Peyer's patch (tissue), 4 donors: ENCODE measurements at places on chromosomes 2 and 18.

GRCh38 chr2:241818943-241819270, 9.9 kb downstream of the NEU4 start:
- H3K27me3 ChIP-seq: no peaks in the 10 kb centered on the region
- peaks cover 6% of the 10 kb centered on the region for H3K4me1 ChIP-seq
- H3K36me3 ChIP-seq: no peaks in the 10 kb centered on the region
- H3K27ac ChIP-seq: no peak overlapping the region

DNA sequence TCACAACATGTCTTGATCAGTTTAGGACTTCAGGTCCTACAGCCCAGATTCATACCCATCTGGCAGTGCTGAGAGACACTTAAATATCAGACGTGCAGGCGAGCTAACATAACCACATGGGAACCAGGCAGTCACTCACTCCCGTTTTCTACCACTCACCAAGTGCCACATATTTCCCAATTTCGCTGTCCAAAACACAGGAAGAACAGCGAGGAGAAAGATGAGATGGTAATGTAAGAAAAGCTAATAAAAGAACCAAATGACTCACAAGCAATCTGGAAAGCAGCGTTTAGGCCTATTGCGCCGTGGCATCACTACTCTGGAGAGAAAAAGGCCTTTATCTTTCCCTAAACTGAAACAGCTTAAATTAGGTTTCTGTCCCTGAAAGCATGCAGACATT, 647.8 kb upstream of the SLC39A10 start:
- H3K36me3 ChIP-seq: no peaks in the 10 kb centered on the region
- H3K27me3 ChIP-seq: no peaks in the 10 kb centered on the region
- no peak overlapping the region for H3K27ac ChIP-seq
- H3K4me3 ChIP-seq: no peak overlapping the region
- no peak for DNase-seq
- no peaks in the 10 kb centered on the region for H3K4me1 ChIP-seq

GRCh38 chr2:7052404-7052803, 135.2 kb downstream of the RNF144A start:
- H3K4me3 ChIP-seq: no peak overlapping the region
- no peaks in the 10 kb centered on the region for H3K27me3 ChIP-seq
- H3K27ac ChIP-seq: no peak overlapping the region
- no peak for DNase-seq
- H3K4me1 ChIP-seq: no peaks in the 10 kb centered on the region

DNA sequence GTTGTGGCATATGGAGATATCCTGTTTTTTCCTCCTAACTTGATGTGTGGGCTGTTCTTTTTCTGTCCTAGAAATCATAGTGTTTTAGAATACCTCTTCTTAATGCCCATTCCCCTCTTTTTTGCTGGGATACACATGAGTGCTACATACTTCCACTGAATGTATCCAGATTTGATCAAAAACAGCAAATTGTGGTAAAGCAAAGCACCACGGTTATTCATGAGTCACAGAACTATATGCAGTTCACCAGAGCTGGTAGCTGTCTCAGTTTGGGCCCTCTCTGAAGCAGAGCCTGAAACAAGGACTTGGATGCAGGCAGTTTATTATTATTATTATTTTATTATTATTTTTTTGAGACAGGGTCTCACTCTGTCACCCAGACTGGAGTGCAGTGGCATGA, 69.9 kb upstream of the CTLA4 start:
- no peak for DNase-seq
- no peaks in the 10 kb centered on the region for H3K4me1 ChIP-seq
- H3K36me3 ChIP-seq: no peaks in the 10 kb centered on the region

DNA sequence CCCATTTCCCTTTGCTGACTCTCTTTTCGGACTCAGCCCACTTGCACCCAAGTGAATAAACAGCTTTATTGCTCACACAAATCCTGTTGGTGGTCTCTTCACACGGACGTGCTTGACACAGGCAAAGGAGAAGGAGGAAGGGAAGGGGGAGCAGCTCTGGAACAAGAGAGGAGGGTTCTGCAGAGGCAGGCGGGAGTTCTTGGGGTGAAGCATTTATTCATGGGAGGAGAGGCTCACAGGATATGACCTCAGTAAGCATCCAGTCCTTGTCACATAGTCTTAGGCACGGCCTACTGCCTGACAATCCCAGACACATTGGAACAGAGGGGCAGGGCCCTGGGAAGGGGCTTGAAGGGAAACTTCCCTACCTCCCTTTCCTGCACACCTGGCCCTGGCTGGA, 171.7 kb upstream of the HS6ST1 start:
- DNase-seq: peak; percentile 13
- H3K27ac ChIP-seq: no peak overlapping the region
- H3K4me1 ChIP-seq: no peaks in the 10 kb centered on the region
- H3K4me3 ChIP-seq: no peak overlapping the region
- no peaks in the 10 kb centered on the region for H3K27me3 ChIP-seq
- H3K36me3 ChIP-seq: no peaks in the 10 kb centered on the region

DNA sequence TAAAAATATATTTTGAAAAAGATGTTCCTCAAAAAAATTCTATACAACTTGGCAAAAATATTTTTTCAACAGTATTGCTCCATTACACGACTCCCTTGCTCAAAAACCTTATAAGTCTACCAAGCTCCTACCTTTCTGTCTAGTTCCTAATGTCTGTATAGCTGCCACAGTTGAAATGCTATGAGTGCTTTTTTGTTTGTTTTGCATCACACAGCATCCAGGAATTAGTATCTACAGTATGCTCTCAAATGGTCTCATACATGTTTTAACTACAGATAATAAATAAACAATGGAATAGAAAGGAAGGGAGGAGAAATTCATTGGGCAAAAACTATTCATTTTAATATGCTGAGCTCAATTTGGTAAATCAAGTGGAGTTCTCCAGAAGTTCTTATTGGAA, 17.3 kb downstream of the ACADL start:
- no peaks in the 10 kb centered on the region for H3K4me1 ChIP-seq
- no peaks in the 10 kb centered on the region for H3K36me3 ChIP-seq
- H3K27me3 ChIP-seq: no peaks in the 10 kb centered on the region
- H3K27ac ChIP-seq: no peak overlapping the region
- no peak for DNase-seq
- H3K4me3 ChIP-seq: no peak overlapping the region

GRCh38 chr2:55616551-55617174, 759 bp downstream of the PPP4R3B start:
- no peak for DNase-seq
- H3K27ac ChIP-seq: peak overlapping the region; percentile 99
- peak overlapping the region; percentile 81 for H3K4me3 ChIP-seq
- H3K27me3 ChIP-seq: no peaks in the 10 kb centered on the region

GRCh38 chr2:48844417-48845155, 89.1 kb upstream of the LHCGR start:
- DNase-seq: no peak
- H3K4me1 ChIP-seq: no peaks in the 10 kb centered on the region
- no peaks in the 10 kb centered on the region for H3K27me3 ChIP-seq
- no peak overlapping the region for H3K27ac ChIP-seq
- H3K36me3 ChIP-seq: no peaks in the 10 kb centered on the region
- H3K4me3 ChIP-seq: no peak overlapping the region

DNA sequence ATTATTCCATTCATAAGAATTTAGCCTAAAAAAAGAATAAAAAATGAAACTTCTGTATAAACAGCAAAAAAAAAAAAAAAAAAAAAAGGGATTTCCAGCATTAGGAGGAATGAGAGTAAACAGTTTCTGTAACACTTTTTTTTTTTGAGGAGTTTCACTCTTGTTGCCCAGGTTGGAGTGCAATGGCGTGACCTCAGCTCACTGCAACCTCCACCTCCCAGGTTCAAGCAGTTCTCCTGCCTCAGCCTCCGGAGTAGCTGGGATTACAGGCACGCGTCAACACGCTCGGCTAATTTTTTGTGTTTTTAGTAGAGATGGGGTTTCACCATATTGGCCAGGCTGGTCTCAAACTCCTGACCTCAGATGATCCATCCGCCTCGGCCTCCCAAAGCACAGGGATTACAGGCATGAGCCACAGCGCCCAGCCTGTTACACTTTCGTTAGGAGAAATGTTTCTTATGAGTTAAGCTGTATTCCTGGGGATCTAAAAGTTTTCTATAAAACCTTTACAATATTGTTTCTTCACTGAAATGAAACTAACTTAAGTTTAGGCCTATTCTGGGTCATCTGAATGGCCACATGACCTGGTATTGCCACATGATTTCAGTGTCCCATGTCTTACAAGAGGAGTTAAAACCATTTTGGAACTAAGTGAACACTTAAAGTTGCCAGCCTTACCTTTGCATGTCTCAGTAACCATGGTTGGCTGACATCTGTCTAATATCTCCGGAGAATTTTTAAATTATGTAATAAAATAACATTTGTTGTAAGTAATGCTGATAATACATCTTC, 17.5 kb downstream of the SMAD2 start:
- no peak overlapping the region for H3K4me3 ChIP-seq
- no peak for DNase-seq
- H3K27ac ChIP-seq: no peak overlapping the region
- peaks cover 6% of the 10 kb centered on the region for H3K4me1 ChIP-seq
- no peaks in the 10 kb centered on the region for H3K36me3 ChIP-seq

DNA sequence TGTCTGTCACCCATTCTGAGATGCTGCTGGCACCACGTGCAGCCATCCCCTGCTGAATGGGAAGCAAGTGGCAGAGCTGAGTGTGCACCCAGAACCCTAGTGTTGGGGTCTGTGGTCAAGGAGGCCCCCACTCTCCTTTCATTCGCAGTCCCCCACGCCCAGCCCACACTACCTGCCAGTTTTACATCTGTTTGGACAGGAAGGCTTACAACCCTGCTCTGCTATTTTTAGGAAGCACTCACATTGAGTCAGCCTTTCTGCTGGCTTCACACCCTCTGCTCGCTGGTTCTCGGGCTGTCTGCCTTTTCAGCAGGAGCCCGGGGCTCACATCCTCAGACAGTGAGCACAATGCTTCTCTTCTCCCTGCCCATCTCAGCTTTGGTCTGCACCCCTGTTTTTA, 10.7 kb upstream of the ADCY3 start:
- no peak overlapping the region for H3K4me3 ChIP-seq
- no peaks in the 10 kb centered on the region for H3K27me3 ChIP-seq
- H3K36me3 ChIP-seq: no peaks in the 10 kb centered on the region
- no peak overlapping the region for H3K27ac ChIP-seq
- H3K4me1 ChIP-seq: no peaks in the 10 kb centered on the region
- DNase-seq: peak; percentile 36

- no peak overlapping the region for H3K4me3 ChIP-seq
- H3K27me3 ChIP-seq: no peaks in the 10 kb centered on the region
- no peaks in the 10 kb centered on the region for H3K4me1 ChIP-seq
- no peaks in the 10 kb centered on the region for H3K36me3 ChIP-seq
Observed at GRCh38 chr18:43970656-43971055, 693.4 kb upstream of the SYT4 start.

DNA sequence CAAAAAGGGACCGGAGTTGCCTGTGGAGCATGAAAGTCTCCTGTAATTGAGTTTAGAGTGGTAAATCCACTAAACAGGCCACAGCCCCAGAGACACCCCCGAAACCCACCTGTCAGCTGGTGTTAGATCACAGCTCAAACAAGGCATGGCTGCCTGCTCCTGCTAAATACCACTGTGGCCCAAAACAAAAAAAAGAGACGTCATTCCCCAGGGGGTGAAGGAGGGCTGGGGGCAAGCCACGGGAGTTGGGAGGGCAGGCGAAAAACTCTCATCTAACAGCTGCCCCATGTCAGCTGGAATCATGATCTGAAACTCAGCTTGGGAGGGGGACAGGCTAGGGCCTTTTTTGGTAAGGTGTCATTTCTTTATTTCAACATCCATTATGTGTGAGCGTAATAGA, 42.5 kb upstream of the LRPPRC start:
- H3K4me1 ChIP-seq: no peaks in the 10 kb centered on the region
- no peak overlapping the region for H3K4me3 ChIP-seq
- H3K36me3 ChIP-seq: no peaks in the 10 kb centered on the region
- no peak for DNase-seq

GRCh38 chr18:77749089-77749488, 499.4 kb downstream of the GALR1 start:
- no peak for DNase-seq
- no peak overlapping the region for H3K27ac ChIP-seq
- no peak overlapping the region for H3K4me3 ChIP-seq
- H3K27me3 ChIP-seq: no peaks in the 10 kb centered on the region
- no peaks in the 10 kb centered on the region for H3K36me3 ChIP-seq

DNA sequence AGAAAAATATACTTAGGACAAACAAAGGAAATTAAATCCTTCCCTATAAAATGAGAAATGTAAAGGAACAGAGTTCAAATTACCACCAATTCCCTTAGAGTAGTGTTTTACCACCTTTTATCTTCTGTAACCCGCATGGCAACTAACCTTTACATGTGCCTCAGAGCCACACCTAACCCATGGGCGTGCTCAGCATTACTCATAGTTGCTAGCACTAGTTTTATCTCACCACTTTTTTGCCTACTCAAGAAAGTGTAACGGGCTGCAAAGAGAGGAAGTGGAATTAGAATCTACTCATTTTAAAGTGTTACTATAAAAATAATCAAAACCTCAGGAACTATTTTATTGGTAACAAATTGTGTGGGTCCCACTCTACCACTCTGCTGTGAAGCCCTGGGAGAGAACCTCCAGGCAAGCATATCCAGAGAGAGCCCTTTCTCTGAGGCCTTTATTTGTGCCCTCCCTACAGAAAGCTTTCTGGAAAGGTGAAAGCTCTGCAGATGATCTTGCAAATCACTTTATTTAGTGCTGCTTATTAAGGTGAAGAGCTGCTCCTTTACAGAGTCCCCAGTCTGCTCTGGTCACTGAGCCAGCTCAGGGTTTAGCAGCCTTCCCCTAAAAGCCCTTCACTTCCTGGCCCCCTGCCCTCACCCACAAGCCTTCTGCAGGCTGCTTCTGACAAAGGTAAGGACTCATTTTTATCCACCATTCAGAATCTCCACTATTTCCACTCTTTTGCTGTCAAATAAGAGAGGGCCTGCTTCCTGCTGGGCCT, 98.8 kb downstream of the TRABD2A start:
- H3K4me1 ChIP-seq: peaks cover 9% of the 10 kb centered on the region
- peak; percentile 86 for DNase-seq
- H3K36me3 ChIP-seq: no peaks in the 10 kb centered on the region
- peak overlapping the region; percentile 60 for H3K27ac ChIP-seq

- no peaks in the 10 kb centered on the region for H3K36me3 ChIP-seq
- H3K4me1 ChIP-seq: no peaks in the 10 kb centered on the region
- no peak overlapping the region for H3K27ac ChIP-seq
- H3K4me3 ChIP-seq: no peak overlapping the region
- no peak for DNase-seq
- H3K27me3 ChIP-seq: no peaks in the 10 kb centered on the region
Observed at GRCh38 chr2:180692322-180692721, 288.1 kb upstream of the UBE2E3 start.

DNA sequence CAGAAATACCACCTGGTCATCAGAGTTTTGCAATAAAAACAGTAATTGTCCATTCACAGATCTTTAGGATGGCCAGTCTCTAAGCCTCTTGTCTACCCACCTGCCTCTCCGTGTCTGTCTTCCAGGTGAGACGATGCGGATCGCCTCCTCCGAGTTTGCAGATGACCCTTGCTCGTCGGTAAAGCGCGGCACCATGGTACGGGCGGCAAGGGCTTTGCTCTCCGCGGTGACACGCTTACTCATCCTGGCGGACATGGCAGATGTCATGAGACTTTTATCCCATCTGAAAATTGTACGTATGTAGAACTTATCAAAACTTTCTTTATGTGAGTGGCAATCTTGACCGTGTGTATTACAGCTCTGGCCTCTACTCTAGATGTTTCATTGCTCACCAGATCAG, 345.0 kb downstream of the CTNNA2 start:
- no peak for DNase-seq
- H3K27me3 ChIP-seq: no peaks in the 10 kb centered on the region
- H3K4me1 ChIP-seq: no peaks in the 10 kb centered on the region
- H3K36me3 ChIP-seq: no peaks in the 10 kb centered on the region
- no peak overlapping the region for H3K4me3 ChIP-seq

- H3K27me3 ChIP-seq: no peaks in the 10 kb centered on the region
- no peaks in the 10 kb centered on the region for H3K36me3 ChIP-seq
- no peak overlapping the region for H3K4me3 ChIP-seq
- DNase-seq: no peak
Observed at GRCh38 chr2:10159086-10159485, 36.5 kb downstream of the RRM2 start.
